Esophagus (tissue), 2 donors: ENCODE measurements at places on chromosomes 4 and X. TPM values are rescaled to one million over a fixed set of nuclear protein-coding genes. Genes with fewer than 3 reads are reported as not detected.

Gene LRP2BP
- 0.18 TPM for polyA plus RNA-seq

Gene SMIM20
- polyA plus RNA-seq, result 8.7 TPM

Gene HPRT1
- polyA plus RNA-seq, result 21.4 TPM

Gene GAGE12H
- polyA plus RNA-seq, result not detected

Gene LEF1
- polyA plus RNA-seq, result 4.6 TPM

Gene GRIA2
- polyA plus RNA-seq, result 0.01 TPM

Gene PAGE5
- polyA plus RNA-seq, result not detected

Gene TMSB15C
- polyA plus RNA-seq, result 0.28 TPM

Gene IL9R
- polyA plus RNA-seq, result 0.37 TPM

Gene FGF13
- polyA plus RNA-seq, result 0.49 TPM

Gene THAP9
- 1.9 TPM for polyA plus RNA-seq

Gene TSPAN7
- polyA plus RNA-seq, result 16.8 TPM

Gene KIT
- polyA plus RNA-seq, result 1.7 TPM

Gene PCDH19
- 0.11 TPM for polyA plus RNA-seq

Gene RTL5
- polyA plus RNA-seq, result 0.92 TPM

Gene TCP11X2
- polyA plus RNA-seq, result not detected

Gene ZNF141
- polyA plus RNA-seq, result 1.8 TPM

Gene KLF8
- polyA plus RNA-seq, result 30.4 TPM

Gene RAB33A
- polyA plus RNA-seq, result 0.46 TPM

Gene TMPRSS11F
- 4.3 TPM for polyA plus RNA-seq

Gene SOWAHB
- polyA plus RNA-seq, result 1.6 TPM

Gene AKAP4
- not detected for polyA plus RNA-seq
